ENCODE measurements at places on chromosomes 11 and 22.

GRCh38 chr11:67634366-67635230 is 4.9 kb upstream of the NUDT8 start:
- no peak for DNase-seq

- no peak for DNase-seq
These were observed 379.3 kb downstream of the INSC start for GRCh38 chr11:15493921-15494620.

GRCh38 chr11:126053415-126054286 is 9.0 kb downstream of the CDON start:
- DNase-seq = no peak

DNA sequence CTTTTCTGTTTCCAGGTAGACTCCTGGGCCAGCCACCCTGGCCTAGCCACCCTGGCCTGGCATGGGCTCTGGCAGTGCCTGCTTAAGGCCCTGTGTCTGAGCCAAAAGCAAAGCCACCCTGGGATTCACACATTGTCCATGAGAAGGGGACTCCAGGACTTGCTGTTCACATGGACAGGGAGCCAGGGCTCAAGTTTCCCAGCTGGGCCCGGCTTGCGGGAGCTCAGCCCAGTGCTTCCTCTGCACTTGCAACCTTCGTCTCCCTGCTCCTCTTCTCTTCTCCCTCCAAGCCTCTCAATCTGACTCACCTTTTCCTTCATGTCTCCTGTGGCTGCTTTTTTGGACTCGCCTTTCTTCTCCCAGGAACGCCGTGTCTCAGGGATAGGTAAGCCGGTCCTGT is 130.3 kb downstream of the MICAL2 start:
- DNase-seq = no peak

All from GM19239 (cell line).